Ascending aorta (tissue), 2 donors: ENCODE measurements at places on chromosomes 2 and 18.

- H3K27me3 ChIP-seq: no peaks in the 10 kb centered on the region
- no peak for DNase-seq
Observed at GRCh38 chr18:35497027-35497369, 762 bp downstream of the INO80C start.

GRCh38 chr2:191318037-191318728, 73.0 kb downstream of the MYO1B start:
- no peaks in the 10 kb centered on the region for H3K36me3 ChIP-seq
- no peaks in the 10 kb centered on the region for H3K27me3 ChIP-seq
- H3K4me1 ChIP-seq: peaks cover 7% of the 10 kb centered on the region
- H3K27ac ChIP-seq: peak overlapping the region; percentile 33
- DNase-seq: no peak

GRCh38 chr2:131148426-131148825, 43.3 kb downstream of the PLEKHB2 start:
- DNase-seq: no peak
- no peaks in the 10 kb centered on the region for H3K4me1 ChIP-seq
- peaks cover 34% of the 10 kb centered on the region for H3K36me3 ChIP-seq
- no peaks in the 10 kb centered on the region for H3K27me3 ChIP-seq
- H3K4me3 ChIP-seq: no peak overlapping the region

DNA sequence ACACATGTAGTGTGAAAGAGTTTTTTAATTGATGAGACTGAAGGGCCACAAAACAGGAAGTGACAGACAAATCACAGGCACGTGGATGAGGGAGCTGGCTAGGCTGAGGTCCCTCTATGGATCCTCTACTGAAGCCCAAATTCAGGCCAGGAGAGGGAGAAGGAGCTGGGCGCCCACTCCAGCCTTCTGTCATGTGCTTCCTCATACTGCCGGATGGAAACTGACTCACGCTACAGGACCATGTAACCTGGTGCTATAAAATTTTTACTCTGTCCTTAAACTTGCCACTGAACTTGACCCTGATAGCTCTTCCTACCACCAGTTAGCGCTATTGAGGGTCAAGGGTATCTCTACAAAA, 31.3 kb downstream of the PSTPIP2 start:
- no peak for DNase-seq
- no peak overlapping the region for H3K27ac ChIP-seq
- no peaks in the 10 kb centered on the region for H3K27me3 ChIP-seq

DNA sequence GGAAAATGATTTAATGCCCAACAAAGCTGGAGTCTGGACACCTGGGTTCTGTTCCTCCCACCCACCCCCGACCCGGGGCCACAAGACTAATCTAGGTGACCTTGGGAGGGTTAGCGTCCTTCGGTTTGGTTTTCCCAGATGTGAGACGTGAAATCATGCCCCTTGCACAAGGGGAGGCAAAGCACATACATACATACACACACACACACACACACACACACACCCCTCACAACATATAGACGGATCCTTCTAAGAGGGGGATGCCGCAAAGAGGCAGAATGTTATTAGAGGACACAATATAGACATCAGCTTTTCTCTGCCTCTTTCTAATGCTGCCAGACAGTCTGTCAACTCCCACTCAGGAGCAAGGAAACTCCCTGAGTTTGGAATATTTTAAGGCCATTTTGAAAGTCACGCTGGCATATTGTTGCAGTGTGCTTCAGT, 616 bp upstream of the RBMS1 start:
- no peaks in the 10 kb centered on the region for H3K27me3 ChIP-seq
- peaks cover 8% of the 10 kb centered on the region for H3K4me1 ChIP-seq
- no peaks in the 10 kb centered on the region for H3K36me3 ChIP-seq
- H3K27ac ChIP-seq: peak overlapping the region; percentile 96
- DNase-seq: no peak

GRCh38 chr2:27855476-27855875, 34.7 kb downstream of the RBKS start:
- no peak for DNase-seq
- no peaks in the 10 kb centered on the region for H3K27me3 ChIP-seq
- no peaks in the 10 kb centered on the region for H3K36me3 ChIP-seq
- no peak overlapping the region for H3K27ac ChIP-seq

- no peak overlapping the region for H3K27ac ChIP-seq
- no peaks in the 10 kb centered on the region for H3K4me1 ChIP-seq
- H3K27me3 ChIP-seq: no peaks in the 10 kb centered on the region
- no peak overlapping the region for H3K4me3 ChIP-seq
- DNase-seq: no peak
- no peaks in the 10 kb centered on the region for H3K36me3 ChIP-seq
Observed at GRCh38 chr18:62354151-62354550, 29.0 kb downstream of the TNFRSF11A start.

DNA sequence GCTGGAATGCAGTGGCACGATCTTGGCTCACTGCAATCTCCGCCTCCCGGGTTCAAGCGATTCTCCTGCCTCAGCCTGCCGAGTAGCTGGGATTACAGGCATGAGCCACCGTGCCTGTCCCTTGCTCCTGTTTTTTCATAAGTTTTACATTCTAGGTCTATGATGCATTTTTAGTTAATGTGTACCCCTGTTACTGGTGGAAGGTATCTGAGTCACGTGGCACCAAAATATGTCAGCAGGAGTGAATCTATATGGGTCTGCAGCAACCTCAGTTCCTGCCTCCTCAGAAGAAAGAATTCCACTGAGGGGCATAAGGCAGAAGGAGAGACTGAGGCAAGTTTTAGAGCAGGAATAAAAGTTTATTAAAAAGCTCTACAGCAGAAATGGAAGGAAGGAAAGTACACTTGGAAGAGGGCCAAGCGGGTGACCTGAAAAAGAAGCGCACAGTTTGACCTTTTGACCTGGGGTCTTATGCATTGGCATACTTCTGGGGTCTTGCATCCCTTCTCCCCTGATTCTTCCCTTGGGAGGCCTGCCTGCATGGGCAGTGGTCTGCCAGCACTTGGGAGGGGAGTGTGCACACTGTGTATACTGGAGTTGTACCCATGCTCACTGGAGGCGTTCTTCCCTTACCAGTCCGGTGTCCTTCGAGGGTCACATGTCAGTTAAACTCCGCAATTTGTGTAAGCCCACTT, 1.1 kb upstream of the MFSD2B start:
- H3K27ac ChIP-seq: no peak overlapping the region
- H3K27me3 ChIP-seq: peaks cover 5% of the 10 kb centered on the region
- no peak overlapping the region for H3K4me3 ChIP-seq
- H3K4me1 ChIP-seq: peaks cover 5% of the 10 kb centered on the region

GRCh38 chr2:70822843-70823242, 2.4 kb upstream of the CLEC4F start:
- no peaks in the 10 kb centered on the region for H3K27me3 ChIP-seq
- no peak overlapping the region for H3K27ac ChIP-seq
- H3K36me3 ChIP-seq: no peaks in the 10 kb centered on the region

- H3K4me1 ChIP-seq: no peaks in the 10 kb centered on the region
- no peak for DNase-seq
- H3K36me3 ChIP-seq: no peaks in the 10 kb centered on the region
- no peak overlapping the region for H3K27ac ChIP-seq
- H3K4me3 ChIP-seq: no peak overlapping the region
Observed at GRCh38 chr18:6811816-6812215, 82.3 kb downstream of the ARHGAP28 start.

DNA sequence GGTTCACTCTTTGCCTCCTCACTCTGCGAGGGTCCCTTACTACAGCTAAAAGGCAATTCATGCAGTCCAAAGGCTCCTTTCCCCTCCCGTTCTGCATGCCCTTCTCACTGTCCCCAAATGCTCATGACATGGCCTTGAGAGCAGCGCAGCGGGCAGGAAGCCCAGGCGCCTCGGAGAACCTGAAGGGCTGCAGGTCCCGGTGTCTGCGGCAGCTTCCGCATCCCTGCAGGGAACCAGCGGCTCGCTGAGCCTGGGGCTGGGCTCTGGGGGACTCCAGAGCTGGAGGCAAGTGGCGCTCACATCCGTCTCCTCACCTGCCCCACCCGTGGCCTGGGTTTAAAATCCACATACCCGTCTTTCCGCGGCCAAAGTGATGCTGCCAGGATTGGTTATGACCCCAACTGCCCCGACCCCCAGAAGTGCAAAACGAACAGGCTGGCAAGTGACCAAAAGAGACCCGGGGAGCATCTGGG, 462 bp upstream of the CIDEA start:
- DNase-seq: no peak
- H3K4me1 ChIP-seq: no peaks in the 10 kb centered on the region
- H3K27ac ChIP-seq: no peak overlapping the region
- H3K27me3 ChIP-seq: peaks cover 3% of the 10 kb centered on the region

DNA sequence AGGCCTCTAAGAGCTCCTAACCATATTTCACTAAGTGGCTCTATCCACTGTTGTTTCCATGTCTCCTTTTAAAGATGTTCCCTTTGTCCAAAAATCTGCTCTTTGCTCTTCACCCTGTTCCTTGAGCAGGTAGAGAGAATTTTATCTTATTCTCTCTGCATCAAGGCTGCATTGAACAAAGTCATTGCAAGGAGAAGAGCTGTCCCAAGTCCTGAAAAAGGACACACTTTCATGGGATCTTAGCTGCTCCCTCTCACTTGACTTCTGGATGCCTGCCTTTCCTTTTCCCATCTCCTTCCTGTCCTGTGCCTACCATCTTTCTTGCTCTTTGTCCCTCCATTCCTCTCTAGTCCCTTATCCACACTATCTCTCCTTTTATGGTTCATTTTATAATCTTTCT, 235.2 kb upstream of the THSD7B start:
- no peaks in the 10 kb centered on the region for H3K36me3 ChIP-seq
- no peak for DNase-seq
- no peak overlapping the region for H3K27ac ChIP-seq
- H3K27me3 ChIP-seq: no peaks in the 10 kb centered on the region
- no peaks in the 10 kb centered on the region for H3K4me1 ChIP-seq
- no peak overlapping the region for H3K4me3 ChIP-seq

GRCh38 chr2:240502430-240503121, 55.2 kb downstream of the ANKMY1 start:
- peaks cover 18% of the 10 kb centered on the region for H3K36me3 ChIP-seq
- no peaks in the 10 kb centered on the region for H3K27me3 ChIP-seq
- H3K4me3 ChIP-seq: no peak overlapping the region
- H3K4me1 ChIP-seq: no peaks in the 10 kb centered on the region

DNA sequence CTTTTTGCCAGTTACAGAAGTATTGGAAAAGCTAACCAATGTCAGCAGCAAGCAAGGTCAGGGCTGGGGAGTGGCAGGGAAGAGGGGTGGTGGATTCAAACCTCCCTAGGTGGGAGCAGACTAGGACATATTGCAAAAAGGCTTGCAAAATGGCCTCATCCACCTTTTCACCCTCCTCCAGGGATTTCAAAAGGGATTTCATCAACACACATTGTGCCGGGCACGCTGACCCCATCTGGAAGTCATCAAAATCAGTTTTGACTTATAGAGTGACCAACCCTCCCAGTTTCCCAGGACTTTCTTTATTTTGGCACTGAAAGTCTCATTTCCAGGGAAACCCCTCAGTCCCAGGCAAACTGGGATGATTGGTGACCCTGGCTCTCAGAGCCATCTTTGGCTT, 94.7 kb downstream of the BIN1 start:
- no peaks in the 10 kb centered on the region for H3K4me1 ChIP-seq
- no peak overlapping the region for H3K4me3 ChIP-seq
- no peak for DNase-seq
- H3K27me3 ChIP-seq: no peaks in the 10 kb centered on the region
- no peak overlapping the region for H3K27ac ChIP-seq

DNA sequence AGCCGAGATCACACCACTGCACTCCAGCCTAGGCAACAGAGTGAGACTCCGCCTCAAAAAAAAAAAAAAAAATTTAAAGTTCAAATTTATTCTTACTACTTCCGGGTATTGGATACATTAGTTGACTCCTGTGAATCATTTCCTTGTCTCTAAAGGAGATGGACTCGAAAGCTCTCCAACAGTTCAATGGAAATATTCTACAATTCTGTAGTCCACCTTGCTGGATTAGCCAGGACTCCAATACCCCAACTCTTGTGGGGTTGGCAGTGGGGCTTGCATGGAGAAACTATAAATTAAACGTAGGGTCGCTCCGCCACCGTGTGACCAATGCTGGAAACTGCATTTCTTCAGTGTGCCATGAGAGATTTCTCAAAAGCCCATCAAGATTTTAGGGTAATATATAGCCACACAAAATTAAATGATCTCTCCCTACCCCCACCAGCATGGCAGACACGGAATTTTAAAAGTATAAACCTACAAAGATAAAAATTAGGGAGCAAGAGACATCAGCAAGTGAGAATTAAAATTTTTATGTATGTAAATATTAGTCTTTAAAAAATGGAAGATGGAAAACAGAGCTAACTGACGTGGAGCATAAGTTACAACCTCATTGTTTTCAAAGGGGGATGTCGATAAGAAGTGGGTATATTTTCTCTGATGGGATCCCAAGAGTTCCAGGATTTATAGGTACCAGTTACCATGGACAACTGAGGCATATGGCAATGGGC, 27.8 kb upstream of the GAREM2 start:
- no peaks in the 10 kb centered on the region for H3K27me3 ChIP-seq
- H3K36me3 ChIP-seq: no peaks in the 10 kb centered on the region
- no peak overlapping the region for H3K27ac ChIP-seq
- H3K4me1 ChIP-seq: no peaks in the 10 kb centered on the region

GRCh38 chr18:40388121-40388520, 1566.9 kb upstream of the PIK3C3 start:
- no peak for DNase-seq
- no peak overlapping the region for H3K4me3 ChIP-seq
- H3K4me1 ChIP-seq: no peaks in the 10 kb centered on the region
- no peaks in the 10 kb centered on the region for H3K36me3 ChIP-seq
- H3K27me3 ChIP-seq: no peaks in the 10 kb centered on the region

- no peak for DNase-seq
- no peaks in the 10 kb centered on the region for H3K27me3 ChIP-seq
- no peak overlapping the region for H3K27ac ChIP-seq
- H3K4me1 ChIP-seq: peaks cover 7% of the 10 kb centered on the region
- peaks cover under 1% of the 10 kb centered on the region for H3K36me3 ChIP-seq
Observed at GRCh38 chr18:57624988-57625387, 3.4 kb upstream of the NARS1 start.

- H3K36me3 ChIP-seq: no peaks in the 10 kb centered on the region
- no peaks in the 10 kb centered on the region for H3K27me3 ChIP-seq
- H3K4me1 ChIP-seq: no peaks in the 10 kb centered on the region
Observed at GRCh38 chr2:235200216-235200615, 248.4 kb downstream of the SH3BP4 start.

- no peaks in the 10 kb centered on the region for H3K4me1 ChIP-seq
- no peak overlapping the region for H3K27ac ChIP-seq
- DNase-seq: no peak
- no peaks in the 10 kb centered on the region for H3K27me3 ChIP-seq
Observed at GRCh38 chr2:844715-845114, 105.9 kb upstream of the SNTG2 start.

GRCh38 chr2:15890936-15891905, 49.1 kb upstream of the MYCN start:
- H3K36me3 ChIP-seq: no peaks in the 10 kb centered on the region
- no peaks in the 10 kb centered on the region for H3K27me3 ChIP-seq
- no peak overlapping the region for H3K27ac ChIP-seq
- no peak overlapping the region for H3K4me3 ChIP-seq

DNA sequence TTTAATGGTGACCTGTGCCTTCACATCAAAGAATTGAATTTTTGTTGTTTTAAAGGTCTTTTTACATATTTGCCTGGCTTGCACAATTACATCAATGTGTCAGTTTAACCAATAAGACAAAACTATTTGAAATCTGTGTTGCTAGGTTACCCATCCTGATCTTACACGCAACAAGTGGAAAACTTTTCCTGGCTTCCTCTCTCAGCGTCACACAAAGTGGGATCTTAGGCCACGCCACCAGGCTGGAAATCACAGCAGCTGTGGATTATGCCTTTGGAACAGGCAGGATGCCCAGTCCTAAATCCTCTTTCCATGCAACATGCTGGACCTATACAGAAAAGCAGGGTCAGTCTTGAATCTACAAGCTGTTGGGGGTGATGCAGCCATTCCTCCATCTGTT, 298.2 kb upstream of the HNRNPA3 start:
- H3K4me1 ChIP-seq: no peaks in the 10 kb centered on the region
- H3K27me3 ChIP-seq: no peaks in the 10 kb centered on the region
- H3K27ac ChIP-seq: no peak overlapping the region
- H3K4me3 ChIP-seq: no peak overlapping the region
- no peak for DNase-seq
